ENCODE measurements at places on chromosomes 11 and 22. TPM values are rescaled to one million over a fixed set of nuclear protein-coding genes. Genes with fewer than 3 reads are reported as not detected.

The SRSF8 gene
- polyA plus RNA-seq = 52.3 TPM

The ANKK1 gene
- 0.27 TPM for polyA plus RNA-seq

The IGSF9B gene
- polyA plus RNA-seq = 9.0 TPM

The CCDC89 gene
- 0.94 TPM for polyA plus RNA-seq

The OR2AT4 gene
- 3.2 TPM for polyA plus RNA-seq

The MOGAT2 gene
- 222 TPM for polyA plus RNA-seq

The CSF2RB gene
- 2.2 TPM for polyA plus RNA-seq

The ISX gene
- 74.1 TPM for polyA plus RNA-seq

The APOBEC3G gene
- polyA plus RNA-seq = 7.0 TPM

The CYB5R2 gene
- 5.6 TPM for polyA plus RNA-seq

The FAM227A gene
- 1.4 TPM for polyA plus RNA-seq
